ENCODE measurements at places on chromosomes 1 and 21.
A peak's percentile ranks its signal among the peaks of the same experiment; 100 is the strongest.

GRCh38 chr1:71043065-71043464, 4.6 kb downstream of the PTGER3 start:
- no peak for DNase-seq

GRCh38 chr1:48160486-48161132, 61.9 kb upstream of the SLC5A9 start:
- DNase-seq = no peak

DNA sequence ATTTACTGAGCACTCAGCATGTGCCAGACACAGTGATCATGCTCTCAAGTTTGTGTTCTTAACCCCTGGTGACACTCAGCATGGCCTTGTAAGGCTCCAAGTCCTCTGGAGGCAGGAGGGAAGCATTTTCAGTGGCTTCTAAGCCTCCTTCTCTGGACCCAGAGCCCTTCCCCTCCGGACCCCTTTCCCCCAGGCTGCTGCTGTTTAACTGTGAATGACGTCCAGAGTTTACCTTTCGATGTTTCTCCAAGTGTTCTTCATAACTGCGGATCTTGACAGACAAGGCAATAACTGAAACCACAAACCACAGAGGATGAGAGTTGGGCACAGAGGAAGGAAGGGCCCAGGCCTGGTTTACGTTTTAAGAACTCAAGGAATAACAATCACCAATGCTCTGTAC, 6.5 kb downstream of the MRPS15 start:
- DNase-seq = no peak

GRCh38 chr1:171484760-171485374, 463 bp upstream of the PRRC2C start:
- DNase-seq = no peak

GRCh38 chr1:153231363-153231762, 14.0 kb downstream of the PRR9 start:
- no peak for DNase-seq

GRCh38 chr1:158998037-158998780, 11.5 kb upstream of the IFI16 start:
- no peak for DNase-seq

- peak; percentile 37 for DNase-seq
Measured at GRCh38 chr1:112935461-112936111, 20.4 kb downstream of the SLC16A1 start.

DNA sequence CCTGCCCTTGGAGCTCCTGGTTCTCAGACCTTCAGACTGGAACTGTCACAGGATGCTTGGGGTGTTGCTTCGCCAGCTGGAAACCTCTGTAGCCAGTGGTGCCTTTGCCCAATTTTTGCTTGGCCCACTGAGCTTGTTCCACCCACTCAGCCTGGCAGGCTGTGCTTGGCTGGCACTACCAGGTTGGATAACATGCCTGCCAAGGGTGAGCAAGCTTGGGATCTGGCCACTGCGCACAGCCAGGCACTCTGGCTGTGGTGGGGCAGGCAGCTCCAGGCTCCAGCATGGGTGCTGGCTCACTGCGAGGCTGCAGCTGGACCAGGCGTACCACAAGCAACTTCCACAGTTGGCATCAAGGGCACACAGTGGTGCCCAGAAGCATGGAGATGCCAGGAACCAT, 967.8 kb upstream of the NCAM2 start:
- DNase-seq = no peak

DNA sequence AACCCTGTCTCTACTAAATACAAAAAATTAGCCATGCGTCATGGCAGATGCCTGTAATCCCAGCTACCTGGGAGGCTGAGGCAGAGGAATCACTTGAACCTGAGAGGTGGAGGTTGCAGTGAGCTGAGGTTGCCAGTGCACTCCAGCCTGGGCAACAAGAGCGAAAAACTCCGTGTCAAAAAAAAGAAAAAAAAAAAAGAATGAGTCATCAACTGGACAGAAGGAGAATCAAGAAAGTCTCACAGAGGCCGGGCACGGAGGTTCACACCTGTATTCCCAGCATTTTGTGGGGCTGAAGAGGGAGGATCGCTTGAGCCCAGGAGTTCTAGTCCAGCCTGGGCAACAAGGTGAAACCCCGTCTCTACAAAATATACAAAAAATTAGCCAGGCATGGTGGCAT, 45.5 kb upstream of the CDC42BPA start:
- DNase-seq = no peak

DNA sequence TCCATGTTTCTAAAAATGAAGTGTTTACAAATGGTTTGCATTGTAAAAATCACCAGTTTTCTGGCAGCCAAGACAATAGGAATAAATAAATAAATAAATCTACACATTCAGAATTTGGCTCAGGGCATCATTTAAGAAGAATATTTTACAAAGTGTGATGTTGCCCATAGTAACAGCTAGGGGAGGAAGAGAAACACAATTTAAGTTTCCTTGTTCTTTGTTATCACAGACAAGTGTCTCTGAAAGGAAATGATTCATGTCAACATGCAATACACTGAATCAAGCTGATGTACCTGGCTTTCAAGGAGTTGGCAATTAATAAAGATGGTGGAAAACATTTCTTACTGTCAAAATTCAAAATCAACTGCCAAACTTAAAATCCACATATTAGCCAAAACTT, 74.7 kb downstream of the LHX8 start:
- no peak for DNase-seq

DNA sequence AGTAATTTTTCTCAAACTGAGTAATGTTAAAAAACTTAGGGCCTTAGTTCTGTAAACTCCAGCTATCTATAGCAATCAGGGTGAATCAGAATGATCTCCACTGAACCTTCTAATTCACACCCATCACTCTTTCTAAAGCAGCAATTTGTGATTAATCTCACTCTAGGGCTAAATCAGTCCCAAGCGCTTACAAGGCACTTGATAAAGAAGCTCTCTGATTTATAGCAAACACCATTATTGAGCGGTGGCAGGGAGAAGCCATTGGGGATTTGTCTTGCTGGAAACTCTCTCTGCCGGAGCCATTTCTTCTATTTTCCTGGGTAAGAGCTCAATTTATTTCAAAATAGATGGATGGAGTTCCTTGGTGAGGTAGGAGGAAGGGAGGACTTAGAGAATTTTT, 77.0 kb downstream of the OMA1 start:
- no peak for DNase-seq

GRCh38 chr1:40575336-40575735, 43.9 kb downstream of the ZNF684 start:
- no peak for DNase-seq

DNA sequence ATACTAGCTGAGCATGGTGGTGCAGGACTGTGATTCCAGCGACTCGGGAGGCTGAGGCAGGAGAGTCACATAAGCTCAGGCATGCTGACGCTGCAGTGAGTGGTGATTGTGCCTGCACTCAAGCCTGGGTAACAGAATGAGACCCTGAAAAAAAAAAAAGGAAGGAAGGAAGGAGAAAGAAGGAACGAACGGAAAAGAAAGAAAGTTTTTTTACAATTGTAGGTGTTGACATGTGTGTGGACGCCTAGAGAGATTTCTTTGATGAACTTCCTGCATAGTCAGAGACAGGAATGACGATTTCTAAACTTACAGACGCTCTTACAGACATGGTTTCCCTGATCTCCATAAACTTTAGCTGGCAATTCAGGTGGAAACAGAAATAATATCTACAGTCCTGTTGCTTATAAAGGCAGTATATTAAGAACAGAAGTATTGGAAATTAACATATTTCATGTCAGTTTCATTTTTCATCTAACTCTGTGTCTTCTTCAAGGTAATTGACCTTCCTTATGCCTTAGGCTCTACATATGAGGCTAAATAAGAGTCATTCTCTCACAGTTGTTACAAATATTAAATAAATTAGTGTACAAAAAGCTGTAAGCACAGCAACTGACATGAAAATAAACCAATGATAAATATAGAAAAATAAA, 4.1 kb downstream of the SAMSN1 start:
- DNase-seq = no peak

DNA sequence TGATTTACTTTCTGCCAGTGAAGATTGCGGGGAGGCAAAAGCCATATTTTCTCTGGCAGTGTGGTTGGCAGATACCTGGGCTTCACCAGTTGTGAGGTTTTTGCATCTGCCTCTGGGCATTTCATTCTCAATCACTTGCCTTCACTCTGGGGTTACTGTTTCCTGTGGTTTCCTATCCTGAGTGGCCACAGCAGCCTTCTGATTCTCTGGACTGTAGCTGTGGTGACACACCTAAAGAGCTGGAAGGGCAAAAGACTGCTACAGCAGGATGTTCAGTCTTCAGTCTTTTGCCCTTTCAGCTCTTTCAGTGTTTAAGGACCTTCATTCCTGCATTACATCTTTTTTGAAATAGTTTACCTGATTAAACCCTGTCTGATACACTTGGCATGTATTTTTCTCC, 50.5 kb upstream of the GPR52 start:
- DNase-seq = no peak

- DNase-seq = no peak
Measured at GRCh38 chr1:172851077-172851476, 192.2 kb downstream of the FASLG start.

DNA sequence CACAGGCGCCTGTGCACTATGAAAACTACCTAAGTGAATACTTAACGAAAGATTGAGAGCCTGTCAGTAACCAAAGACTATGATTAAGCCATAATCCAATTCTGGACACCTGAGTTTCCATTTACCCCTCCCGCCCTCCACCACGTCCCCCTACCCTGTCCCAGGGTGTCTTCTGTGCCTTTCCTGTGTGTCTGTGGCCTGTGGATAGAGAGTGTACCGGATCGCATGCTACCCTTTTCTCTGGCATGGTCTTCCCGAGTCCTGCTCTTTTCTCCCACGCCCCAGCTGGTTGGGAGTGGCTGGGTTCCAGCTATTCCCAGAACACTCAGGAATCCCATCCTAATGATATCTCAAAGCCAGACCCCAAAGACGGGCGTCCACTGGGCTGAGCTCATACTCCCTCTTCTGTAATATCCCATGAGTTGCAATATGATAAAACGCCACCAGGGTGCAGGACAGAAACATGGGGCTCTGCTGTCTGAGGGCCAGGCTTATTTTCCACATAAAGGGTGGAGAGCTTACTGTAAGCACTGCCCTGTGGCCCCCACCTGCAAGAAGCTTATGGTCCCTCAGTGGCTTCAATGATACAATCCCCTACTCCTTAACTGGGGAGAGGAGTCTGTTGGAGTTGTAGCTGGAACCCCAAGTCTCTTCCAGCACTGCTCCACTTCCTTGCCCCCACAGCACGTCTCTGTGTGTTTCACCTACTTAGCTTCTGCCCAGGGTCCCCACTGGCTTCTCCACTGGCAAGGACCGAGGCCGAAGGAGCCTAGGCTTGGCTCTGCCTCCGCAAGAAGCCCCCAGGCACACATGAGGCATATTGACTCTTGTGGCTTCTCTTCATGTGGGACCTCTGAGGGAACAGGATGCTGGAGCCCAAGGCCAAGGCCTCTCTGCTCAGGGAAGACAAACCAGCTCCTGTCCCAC, 17.6 kb upstream of the ALX3 start:
- peak; percentile 15 for DNase-seq

GRCh38 chr1:98398649-98399048, 262.9 kb upstream of the SNX7 start:
- no peak for DNase-seq

DNA sequence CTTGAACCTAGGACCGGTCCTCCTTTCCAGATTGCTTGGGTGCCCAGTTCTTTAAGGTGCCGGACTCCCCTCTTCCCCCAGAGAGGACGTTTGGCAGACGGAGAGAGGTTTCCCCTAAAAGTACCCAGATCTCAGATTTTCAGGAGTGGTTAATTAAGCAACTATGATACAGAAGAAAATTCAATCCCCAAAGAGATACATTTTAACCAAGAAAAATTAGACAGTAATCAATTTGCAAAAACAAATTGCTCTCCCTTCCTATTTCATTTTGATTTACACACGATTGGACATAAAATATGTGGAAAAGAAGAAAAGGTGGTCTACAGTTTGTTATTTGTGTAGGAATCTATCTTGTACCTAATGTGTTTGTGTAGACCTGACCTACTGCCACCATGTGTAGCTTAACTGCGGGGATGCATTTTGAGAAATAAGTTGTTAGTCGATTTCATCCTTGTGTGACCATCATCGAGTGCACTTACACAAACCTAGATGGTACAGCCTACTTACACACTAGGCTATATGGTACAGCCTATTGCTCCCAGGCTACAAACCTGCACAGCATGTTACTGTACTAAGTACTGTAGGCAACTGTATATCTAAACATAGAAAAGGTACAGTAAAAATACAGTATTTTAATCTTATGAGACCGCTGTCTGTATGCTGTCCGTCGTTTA, 755 bp downstream of the RPAP2 start:
- no peak for DNase-seq

DNA sequence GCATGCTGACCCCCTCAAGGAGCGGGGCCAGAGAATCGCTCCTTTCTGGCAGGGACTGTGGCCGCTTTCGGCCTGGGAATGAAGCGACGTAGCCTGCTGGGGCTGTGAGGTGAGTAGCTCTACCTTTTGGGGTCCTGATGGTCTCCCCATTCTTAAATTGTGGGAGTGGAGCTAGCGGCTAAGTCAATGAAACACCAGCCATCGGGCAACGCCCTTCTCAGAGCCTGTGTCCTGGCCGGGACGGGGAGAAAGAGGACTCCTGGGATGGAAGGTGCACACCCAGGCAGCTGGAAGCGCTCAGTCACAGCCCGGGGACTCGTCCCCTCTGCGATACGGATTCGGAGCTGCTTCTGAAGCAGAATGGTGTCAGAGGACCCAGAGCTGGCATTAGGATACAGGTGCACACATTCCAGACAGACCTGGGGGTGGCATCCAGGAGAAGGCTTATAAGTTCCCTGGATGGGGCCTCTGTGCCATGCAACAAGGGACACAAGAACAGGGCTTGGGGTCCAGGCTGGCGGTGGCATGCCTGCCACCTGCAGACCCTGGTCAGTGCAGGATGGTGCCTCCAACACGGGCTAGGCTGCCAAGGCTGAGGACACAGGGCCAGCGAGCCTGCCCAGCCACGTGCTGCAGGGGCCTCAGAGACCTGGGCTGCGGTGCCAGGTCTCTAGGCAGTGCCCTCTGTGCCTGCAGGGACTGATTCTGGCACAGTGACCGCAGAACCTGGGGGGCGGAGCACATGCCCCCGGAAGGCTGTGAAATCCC, 945 bp upstream of the WNT9A start:
- DNase-seq = no peak

DNA sequence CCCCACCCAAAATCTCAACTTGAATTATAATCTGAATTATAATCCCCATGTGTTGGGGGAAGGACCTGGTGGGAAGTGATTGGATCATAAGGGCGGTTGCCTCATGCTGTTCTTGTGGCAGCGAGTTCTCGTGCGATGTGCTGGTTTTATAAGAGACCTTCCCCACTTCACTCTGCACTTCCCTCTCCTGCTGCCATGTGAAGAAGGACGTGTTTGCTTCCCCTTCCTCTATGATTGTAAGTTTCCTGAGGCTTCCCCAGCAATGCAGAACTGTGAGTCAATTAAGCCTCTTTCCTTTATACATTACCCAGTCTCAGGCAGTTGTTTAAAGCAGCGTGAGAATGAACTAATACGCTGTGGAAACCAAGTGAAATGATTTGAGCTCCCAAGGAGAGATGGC, 48.0 kb upstream of the SOD1 start:
- DNase-seq = no peak

- DNase-seq = peak; percentile 65
Measured at GRCh38 chr21:34336756-34337391, 26.9 kb upstream of the KCNE2 start.

GRCh38 chr1:19100028-19100427, 110.0 kb downstream of the UBR4 start:
- DNase-seq = no peak

All from non-pigmented ciliary epithelial cell (primary cell).